ENCODE measurements at places on chromosomes 2 and 18. TPM values are rescaled to one million over a fixed set of nuclear protein-coding genes. Genes with fewer than 3 reads are reported as not detected.

Gene GREB1
- 1.1 TPM for polyA plus RNA-seq

Gene FAM110C
- 0.08 TPM for polyA plus RNA-seq

Gene DNAH7
- 0.49 TPM for polyA plus RNA-seq

Gene DLX1
- polyA plus RNA-seq: 2.9 TPM

Gene STARD6
- not detected for polyA plus RNA-seq

DNA sequence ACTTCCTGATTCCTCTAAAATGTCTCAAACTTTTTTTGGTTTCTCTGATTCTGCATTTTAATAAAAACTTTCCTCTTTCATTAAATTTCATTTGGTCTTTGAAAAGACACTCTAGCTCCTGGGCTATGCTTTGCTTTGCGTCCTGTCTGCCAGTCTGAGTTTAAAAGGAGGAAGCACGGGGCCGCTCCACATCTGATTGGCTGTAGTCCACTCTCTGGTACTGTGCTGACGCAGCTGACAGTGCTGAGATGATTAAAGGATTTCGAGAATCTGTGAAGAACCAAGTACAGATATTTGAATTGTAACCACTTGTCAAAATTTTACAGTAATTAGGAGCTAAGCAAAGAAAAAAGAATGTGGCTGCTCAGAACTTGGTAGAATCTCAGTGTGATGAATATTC is 199.6 kb upstream of the HNMT start:
- no peak for DNase-seq

- no peak for DNase-seq
Observed at GRCh38 chr2:227657199-227657845, 9.3 kb upstream of the SCYGR5 start.

DNA sequence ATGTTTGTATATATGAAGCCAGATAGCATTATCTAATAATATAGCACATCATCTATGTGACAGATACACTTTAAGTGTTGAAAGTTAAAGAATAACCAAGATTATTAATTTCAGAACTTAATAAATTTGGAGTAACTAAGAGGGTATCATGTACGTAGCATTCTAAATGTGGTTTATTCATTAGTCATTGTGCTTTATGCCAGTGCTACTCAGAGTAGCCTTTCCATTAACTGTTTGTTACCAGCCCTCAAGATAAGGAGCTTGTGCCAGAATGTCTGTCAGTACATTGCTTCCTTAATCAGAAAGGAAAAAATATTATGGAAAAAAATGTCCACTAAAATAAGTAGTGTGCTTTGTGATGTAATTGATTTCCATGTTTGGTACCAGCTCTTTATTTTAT is 94.9 kb upstream of the TWSG1 start:
- DNase-seq: no peak

GRCh38 chr2:200761266-200761665 is 50.4 kb upstream of the BZW1 start:
- no peak for DNase-seq

DNA sequence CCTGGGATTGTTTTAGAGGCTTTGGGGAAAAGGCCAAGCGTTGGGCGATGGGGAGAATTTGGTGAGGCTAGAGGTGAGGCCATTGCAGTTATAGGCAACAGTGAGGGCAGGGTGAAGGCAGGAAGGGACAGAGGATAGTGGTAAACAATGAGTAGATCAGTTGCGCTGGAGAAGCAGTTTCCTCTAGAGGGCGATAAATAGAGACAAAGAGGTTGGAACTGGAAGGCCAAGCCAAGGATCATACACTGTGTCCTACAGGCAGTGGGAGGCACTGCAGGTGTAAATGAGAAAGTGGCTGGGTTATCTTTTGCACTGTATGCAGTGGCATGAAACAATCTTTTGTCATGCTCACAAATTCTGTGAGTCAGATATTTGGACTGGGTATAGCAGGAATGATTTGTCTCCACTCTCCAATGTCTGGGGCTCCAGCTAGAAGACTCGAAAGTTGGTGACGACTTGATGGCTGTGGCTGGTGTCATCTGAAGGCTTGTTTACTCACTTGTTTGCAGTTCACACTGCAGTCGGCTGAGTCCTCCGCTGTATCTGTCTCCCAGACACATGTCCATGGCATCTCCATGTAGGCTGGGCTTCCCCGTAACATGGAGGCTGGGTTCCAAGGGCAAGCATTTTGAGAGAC is 82.1 kb downstream of the TNP1 start:
- peak; percentile 80 for DNase-seq

GRCh38 chr18:32760391-32760790 is 12.4 kb downstream of the KLHL14 start:
- DNase-seq: no peak

- no peak for DNase-seq
Observed at GRCh38 chr2:45814951-45815621, 163.6 kb downstream of the PRKCE start.

GRCh38 chr2:9885036-9885684 is 41.9 kb downstream of the TAF1B start:
- no peak for DNase-seq

DNA sequence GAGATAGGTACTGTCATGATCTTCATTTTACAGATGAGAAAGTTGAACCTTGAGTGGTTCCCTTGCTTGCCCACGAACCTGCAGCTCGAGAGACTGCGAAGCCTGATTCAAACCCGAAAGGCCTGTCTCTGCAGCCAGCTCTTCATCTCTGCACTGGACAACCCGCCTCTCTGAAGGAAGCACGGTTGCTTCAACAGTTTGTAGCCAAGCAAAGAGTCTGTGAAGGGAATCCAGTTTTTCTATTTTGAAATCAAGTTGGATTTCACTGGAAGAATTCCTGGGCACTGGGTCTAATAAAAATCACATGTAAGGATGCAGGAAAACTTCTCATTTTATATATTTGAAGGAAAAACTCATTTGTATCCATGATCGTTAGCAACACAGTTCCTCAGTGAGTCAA is 21.3 kb upstream of the ICOS start:
- DNase-seq: no peak

DNA sequence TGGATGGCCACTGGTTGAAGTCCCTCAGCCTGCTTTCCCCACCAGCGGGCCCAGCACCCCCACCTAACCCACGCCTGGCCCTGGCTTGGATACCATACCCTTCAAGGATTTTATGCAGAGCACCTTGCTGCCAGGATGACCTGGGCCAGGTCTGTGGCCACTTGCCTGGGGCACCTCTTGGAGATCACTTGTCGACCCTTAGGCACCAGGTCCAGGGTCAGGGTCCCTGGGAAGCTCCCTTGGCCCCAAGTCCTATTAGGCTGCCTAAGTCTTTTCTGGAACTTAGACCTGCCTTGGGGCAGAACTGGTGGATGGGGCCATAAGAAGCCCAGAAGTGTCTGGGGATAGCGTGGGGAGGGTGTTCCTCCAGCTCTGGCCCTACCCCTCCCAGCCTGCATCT is 39.1 kb downstream of the FOSL2 start:
- no peak for DNase-seq

- no peak for DNase-seq
Observed at GRCh38 chr2:128282246-128282975, 36.3 kb downstream of the HS6ST1 start.

GRCh38 chr2:197949224-197949623 is 144.8 kb downstream of the PLCL1 start:
- no peak for DNase-seq

GRCh38 chr2:171205551-171205950 is 44.9 kb upstream of the TLK1 start:
- no peak for DNase-seq

DNA sequence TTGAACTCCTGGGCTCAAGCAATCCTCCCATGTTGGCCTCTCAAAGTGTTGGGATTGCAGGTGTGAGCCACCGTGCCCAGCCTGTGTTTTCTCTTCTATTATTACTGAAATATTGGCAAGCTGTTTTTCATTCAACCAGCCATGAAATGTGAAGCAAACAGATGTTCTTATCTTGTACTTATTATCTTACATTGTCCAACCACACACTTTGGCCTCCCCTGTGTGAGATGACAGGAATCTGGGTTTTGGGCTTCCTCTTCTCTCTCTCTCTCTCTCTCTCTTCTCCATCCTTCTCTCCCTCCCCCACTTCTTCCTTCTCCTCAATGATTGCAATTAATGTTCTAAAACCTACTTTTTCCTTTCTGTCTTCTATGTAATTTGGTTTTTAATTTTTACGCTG is 33.1 kb downstream of the RAMP1 start:
- DNase-seq: no peak

DNA sequence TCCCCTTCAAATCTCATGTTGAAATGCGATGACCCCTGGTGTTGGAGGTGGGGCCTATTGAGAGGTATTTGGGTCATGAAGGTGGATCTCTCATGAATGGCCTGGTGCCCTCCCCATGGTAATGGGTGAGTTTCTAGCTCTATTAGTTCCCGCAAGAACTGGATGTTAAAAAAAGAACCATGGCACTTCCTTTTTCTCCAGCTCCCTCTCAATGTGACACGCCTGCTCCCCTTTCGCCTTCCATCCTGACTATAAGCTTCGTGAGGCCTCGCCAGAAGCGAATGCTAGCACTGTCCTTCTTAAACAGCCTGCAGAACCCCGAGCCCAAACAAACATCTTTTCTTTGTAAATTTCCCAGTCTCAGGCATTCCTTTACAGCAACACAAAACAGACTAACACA is 303.2 kb upstream of the REV1 start:
- no peak for DNase-seq

DNA sequence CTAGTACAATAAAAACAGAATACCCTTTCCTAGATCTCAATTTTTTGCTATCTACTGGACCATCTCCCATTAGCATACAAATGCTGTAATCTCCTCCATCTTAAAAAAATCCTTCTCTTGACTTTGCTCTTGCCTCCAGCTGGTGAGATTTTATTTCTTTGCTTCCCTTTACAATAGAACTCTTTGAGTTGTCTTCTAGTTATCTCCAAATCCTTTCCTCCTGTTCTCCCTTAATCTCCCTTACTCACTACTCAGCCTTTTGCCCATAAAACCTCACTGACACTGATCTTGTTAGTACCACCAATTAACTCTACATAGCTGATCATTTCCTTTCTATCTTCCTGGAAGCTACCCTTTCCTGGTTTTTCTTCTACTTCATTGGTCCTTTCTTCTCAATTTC is 63.5 kb upstream of the FRZB start:
- no peak for DNase-seq

DNA sequence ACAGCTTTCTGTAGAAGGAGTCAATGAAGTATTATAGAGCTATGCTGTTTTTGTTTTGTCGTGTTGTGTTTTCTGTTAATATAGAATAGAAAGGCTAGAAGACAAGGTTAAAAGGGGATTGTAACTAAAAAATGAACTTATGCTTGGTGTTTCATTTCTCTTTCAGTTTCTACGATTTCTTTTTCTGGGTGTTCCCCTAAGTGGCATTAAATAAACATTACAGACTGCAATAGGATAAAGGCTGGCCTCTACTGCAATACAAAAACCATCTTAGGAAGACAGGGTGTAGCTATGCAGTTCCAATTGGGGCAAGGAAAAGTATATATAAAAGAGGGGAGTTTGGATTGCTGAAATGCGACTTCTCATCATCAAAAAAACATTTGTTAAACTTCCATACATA is 1609.7 kb upstream of the ACVR2A start:
- no peak for DNase-seq

Data from A549 (cell line).